ENCODE measurements at places on chromosomes 13 and 19.

DNA sequence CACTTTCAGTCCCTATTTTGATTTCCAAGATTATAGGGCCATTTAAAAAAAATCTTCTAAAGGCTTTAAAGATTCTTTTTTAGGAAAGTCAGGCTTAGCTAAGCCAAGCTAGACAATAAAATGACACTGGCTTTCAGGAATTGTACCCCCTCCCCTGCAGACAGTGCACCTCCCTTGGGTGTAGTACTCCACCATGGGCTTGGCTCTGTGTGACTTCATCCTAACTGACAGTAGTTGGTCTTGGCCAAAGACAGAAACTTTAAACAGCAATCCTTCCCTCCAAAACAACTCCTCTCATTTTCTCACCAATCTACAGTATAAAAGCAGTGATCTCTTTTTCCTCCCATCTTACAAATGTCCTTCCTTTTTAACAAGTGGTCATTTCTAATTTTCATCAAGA, 283.0 kb downstream of the DNAJC15 start:
- DNase-seq, result no peak

DNA sequence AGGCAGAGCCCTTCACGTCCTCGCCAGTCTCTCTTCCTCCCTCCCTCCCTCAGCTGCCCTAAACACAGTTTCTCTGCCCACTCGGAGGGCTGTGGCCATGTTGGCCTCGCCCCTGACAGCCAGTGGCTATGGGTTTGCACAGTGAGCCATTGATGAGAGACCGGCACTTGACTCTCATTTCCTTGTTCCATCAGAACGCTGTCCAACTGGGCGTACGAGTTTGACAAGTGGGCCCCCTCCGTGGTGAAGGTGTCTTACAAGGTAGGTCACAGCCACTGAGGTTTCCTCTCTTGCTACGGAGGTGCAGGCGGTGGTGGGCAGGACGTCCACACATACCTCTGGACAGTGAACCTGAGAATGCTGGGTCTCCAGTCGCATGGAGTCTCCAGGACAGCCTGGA, 57.9 kb downstream of the SMARCA4 start:
- no peak for DNase-seq

- no peak for DNase-seq
These were observed 10.2 kb downstream of the DPP9 start for GRCh38 chr19:4713384-4713951.

- DNase-seq, result no peak
These were observed 70.4 kb downstream of the SUCLA2 start for GRCh38 chr13:47930649-47931165.

DNA sequence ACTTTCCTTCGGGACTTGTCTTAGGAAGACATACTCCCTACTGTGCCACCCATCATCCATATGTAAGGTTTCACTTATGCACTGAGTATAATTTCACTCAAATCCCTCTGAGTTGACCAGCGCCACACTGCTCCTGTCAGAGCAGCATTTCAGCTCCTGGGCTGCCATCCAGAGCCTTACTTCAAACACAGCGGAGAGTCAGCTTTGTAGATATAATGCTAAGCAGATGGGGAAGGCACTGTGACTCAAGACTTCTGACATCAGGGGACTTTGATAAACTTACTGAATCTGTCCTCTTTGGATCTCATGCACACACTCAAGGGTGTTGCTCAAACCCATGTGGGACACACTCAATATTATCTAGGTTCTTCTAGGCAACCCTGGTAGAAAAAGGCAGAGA, 34.9 kb downstream of the DOCK9 start:
- DNase-seq, result no peak

GRCh38 chr19:50377051-50377461, 799 bp downstream of the NR1H2 start:
- peak; percentile 55 for DNase-seq

- DNase-seq, result no peak
These were observed 10.8 kb downstream of the RASA3 start for GRCh38 chr13:114121496-114122126.

DNA sequence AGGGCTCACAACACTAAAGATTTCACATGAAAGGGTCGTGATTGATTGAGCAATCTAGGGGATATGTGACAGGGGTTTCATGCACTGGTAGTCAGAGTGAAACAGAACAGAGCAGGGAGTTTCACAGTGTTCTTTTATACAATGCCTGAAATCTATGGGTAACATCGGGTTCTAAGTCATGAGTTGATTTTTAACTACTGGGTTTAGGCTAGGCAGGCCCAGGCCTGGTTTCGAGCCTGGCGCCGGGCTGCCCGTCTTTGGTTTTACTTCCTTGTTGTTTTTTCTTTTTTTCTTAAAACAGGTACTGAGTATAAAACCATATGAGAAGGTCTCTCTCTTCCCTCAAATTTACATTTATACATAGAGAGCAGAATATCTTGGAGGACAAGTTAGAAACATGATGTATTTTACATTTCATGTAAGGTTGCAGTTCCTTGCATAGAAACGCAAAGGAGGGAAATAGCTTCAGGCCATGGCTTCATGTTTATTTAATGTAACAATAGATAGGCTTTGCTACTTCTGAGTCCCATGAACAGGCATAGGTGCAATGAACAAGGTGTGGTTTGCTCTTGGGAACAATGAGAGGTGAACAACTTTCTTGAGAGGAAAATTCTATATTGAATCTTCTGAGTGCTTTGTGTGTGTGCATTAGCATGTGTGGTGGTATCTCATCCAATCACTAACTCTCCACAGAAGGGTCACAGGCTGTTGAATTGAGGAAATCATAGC, 128.9 kb upstream of the RXFP2 start:
- DNase-seq, result no peak

DNA sequence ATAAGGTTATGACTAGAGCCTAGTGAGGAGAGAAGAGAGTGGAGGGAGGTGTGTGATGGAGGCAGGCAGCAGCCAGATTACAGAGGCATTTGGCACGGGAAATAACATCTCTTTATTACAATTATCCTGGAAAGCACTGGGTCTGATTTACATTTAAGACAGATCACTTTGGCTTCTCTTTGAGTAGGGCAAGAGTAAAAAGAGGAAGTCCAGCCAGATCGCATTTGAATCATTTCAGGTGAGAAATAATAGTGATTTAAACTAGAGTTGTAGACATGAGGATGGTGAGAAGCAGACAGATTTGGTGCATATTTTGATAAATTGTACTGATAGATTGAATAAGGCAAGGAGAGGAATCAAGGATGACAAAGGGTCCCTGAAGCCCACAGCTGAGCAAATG, 9.6 kb upstream of the SACS start:
- no peak for DNase-seq

DNA sequence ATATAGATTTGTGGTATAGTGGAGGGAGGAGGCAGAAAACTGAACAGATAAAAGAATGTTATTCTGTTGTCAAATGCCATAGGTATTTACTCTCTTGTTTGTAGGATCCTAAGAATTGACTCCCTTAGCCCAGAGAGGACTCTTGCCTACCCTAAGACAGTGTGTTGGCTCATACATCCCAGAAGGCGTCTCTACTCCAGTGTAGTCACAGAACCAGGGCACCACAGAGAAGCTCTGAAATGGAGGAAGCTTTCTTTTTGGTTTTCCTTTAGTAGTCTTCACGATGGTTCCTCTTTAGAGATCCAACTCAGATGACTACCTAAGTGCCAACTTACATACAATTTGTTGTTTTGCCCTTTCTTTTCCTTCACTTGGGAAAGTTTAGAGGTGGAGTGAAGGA, 14.0 kb downstream of the GPR183 start:
- no peak for DNase-seq

Data from stimulated activated CD4-positive, alpha-beta T cell treated with anti-CD3 and anti-CD28 coated beads, Interleukin-12 subunit alpha, Interleukin-12 subunit beta, amount 100 ng/mL, for 4 hours (primary cell).